T-helper 1 cell (primary cell): ENCODE measurements at places on chromosomes 6 and 20.

GRCh38 chr20:63417097-63417737 is 55.2 kb downstream of the KCNQ2 start:
- DNase-seq, result no peak

DNA sequence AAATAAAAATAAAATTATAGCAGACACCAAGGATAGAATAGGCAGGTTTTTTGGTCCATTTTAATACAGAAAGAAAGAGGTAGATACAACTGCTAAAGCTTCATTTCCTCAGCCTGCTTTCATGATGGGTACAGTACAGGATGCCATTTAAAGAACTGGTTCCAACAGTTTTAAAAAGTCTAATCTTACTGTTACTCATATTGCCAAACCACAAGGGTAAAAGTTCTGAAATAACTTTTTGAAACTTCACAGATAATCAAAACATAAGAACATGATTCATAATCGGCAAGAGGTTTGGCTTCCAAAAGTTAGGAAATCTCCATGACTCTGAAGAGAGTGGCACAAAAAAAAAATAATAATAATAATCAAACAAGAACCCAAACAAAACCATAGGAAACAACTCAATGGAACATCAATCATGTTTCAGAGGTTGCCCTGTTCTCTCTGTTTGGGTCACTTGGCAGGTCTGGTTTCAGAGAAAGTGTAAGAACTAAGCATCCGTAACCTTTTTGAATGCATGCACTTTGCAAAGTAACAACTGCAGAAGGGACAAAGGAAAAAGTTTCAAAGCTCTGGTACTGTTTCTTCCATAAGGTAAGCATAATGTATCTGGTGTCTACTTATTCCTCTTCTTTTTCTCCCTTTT is 79.7 kb downstream of the SMLR1 start:
- DNase-seq, result no peak

- DNase-seq, result no peak
Observed at GRCh38 chr6:12944001-12944400, 227.4 kb downstream of the PHACTR1 start.

- DNase-seq, result no peak
Observed at GRCh38 chr20:32461836-32462600, 103.9 kb downstream of the ASXL1 start.

GRCh38 chr6:67986694-67987232 is 648.3 kb upstream of the ADGRB3 start:
- no peak for DNase-seq

- DNase-seq, result no peak
Observed at GRCh38 chr6:147922799-147923198, 414.3 kb downstream of the SAMD5 start.

GRCh38 chr20:16861708-16862107 is 113.5 kb downstream of the OTOR start:
- DNase-seq, result no peak

- DNase-seq, result no peak
Observed at GRCh38 chr6:64912966-64913365, 794.1 kb downstream of the EYS start.

DNA sequence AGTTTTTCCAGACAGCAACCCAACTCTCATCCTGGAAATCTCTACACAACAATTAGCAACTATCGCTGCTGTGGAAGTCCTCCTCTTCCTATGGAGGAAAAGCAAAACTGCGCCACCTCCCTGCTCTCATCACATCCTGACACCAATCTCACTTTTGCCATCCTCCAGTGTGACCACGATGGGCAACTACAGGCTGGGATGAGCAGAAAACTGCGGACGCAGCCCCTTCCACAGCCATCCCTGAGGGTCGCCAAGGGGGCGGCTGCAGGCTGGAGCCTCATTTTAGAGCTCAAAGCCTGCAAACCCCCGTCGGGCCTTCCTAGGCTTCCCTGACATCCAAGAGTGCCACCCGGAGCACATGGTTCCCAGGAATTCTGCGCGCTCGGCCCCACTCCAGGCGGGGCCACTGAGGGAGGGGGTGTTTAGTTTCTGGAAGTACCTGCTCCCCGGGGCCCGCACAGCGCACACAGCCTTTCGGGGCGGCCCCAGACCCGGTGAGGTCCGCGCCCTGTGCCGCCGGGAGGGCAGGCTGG is 1.2 kb downstream of the TCFL5 start:
- no peak for DNase-seq

DNA sequence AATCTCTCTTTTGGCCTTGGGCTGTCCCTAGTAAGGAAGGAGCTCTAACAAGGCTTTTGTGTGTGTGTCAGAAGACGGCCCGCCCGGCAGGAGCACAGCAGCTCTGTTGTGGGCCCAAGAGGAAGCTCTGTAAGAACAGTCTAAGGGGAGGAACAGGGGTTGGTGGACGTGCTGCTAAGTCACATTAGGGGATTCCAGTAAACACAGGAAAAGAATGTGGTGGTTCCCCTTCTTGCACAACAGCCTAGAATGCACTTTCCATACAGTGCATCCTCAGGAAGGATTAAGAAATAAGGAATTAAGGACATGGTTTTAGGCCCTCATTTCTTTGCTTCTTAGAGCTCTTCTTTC is 114.5 kb downstream of the RNF144B start:
- DNase-seq, result no peak

- DNase-seq, result peak; percentile 38
Observed at GRCh38 chr6:81772741-81773140, 20.3 kb upstream of the TENT5A start.

- peak; percentile 24 for DNase-seq
Observed at GRCh38 chr6:27757307-27757706, 154.9 kb downstream of the OR2B2 start.

DNA sequence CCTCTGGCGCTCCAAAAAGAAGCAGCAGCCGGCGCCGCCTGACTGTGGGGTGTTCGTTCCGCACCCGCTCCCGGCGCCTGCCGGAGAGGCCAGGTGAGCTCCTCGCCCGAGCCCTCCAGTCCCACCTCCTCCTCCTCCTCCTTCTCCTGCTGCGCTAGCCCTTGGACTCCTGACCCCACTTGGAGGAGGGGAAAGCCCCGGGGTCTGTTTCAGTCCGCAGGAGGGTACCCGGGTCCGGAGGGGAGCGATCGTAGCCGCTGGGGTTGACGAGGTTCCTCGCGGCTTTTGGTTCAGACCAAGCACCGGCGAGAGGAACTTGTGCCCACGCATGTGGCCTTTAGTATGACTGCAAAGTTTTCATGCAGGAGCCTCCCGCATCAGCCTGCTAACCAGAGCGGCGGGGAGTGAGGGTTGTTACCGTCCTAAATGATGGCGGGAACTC is 493 bp downstream of the CRYBG1 start:
- DNase-seq, result no peak

- DNase-seq, result no peak
Observed at GRCh38 chr6:157721426-157721825, 101.6 kb upstream of the SNX9 start.

DNA sequence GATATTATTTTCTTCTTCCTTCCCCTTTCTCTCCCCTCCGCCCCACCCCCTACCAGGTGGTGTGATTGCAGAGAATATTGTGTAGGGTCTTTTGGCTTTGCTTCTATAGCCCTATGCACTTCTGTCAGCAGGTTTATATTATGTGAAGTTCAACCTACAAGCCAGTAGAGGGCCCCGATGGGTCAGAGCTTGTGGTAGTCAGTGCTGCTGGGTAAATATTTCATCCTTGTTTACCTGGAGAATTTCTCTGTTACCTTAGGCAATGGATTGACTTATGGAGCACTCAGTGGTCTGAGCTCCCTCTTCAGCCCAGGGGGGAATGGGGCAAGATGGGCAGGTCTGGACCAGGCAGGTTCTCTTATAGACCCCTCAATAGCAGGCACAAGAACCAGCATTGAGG is 720.9 kb downstream of the GRIK2 start:
- no peak for DNase-seq

- DNase-seq, result no peak
Observed at GRCh38 chr6:36977470-36977941, 8.5 kb downstream of the MTCH1 start.

DNA sequence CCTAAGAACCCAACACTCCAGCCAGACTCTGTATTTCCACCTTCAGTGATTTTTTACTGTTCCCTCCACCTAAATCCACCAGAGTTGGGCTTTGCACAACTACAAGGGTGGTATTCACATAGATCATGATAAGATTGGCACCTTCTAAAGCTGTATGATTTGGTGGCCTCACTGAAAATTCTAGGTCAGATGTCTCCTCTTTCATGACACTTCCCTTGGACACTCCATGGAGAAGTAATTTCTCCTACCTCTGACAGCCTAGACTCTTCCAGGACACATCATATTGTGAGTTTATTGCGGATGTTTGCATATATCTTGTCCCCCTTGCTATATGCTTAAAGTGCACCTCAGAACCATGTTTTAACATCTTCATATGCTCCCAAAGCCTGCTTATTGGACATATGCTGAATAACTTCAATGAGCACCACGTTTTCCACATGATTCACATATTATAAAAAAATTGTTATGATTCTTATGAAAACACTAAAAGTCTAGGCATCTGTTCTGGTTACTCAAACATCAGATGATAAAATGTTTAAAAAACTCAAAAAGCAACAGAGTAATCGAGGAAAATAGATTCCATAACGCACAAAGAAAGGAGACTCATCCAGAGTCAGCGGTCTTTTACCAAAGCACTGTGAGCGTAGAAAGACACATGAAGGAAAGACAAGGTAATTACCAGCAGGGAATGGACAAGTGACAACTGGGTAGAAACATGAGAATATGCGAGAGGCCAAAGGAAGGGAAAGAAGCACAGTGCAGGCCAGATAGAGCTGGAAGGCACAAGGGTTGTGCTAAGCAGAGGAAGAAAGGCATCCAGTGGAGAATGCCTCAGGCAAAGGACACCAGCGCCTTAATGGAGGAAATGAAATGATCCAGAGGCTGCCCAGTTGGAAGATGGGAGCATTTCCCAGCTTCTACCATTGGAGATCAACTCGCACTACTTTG is 46.5 kb downstream of the KIF16B start:
- no peak for DNase-seq

GRCh38 chr20:38081575-38081974 is 48.0 kb downstream of the RPRD1B start:
- no peak for DNase-seq

DNA sequence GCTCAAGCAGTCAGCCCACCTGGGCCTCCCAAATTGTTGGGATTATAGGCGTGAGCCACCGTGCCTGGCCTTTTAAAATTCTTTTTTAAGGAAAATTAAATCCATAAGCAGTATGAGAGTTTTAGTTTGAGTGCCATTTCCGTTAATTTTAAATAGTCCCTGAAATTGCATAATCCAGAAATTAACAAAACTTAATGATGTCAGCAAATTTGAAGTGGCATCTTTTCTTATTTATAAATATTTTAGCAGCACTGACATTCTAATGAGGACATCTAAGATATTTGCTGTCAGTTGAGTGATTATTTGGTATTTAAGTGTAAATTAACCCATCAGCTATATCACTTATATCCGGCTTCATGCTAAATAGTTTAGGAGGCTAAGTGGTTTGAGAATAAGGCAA is 42.9 kb upstream of the FAM184A start:
- DNase-seq, result no peak
